ENCODE measurements at places on chromosomes 7 and 10.

GRCh38 chr10:86065711-86066251 lies 300.8 kb downstream of the GRID1 start:
- no peak for DNase-seq

DNA sequence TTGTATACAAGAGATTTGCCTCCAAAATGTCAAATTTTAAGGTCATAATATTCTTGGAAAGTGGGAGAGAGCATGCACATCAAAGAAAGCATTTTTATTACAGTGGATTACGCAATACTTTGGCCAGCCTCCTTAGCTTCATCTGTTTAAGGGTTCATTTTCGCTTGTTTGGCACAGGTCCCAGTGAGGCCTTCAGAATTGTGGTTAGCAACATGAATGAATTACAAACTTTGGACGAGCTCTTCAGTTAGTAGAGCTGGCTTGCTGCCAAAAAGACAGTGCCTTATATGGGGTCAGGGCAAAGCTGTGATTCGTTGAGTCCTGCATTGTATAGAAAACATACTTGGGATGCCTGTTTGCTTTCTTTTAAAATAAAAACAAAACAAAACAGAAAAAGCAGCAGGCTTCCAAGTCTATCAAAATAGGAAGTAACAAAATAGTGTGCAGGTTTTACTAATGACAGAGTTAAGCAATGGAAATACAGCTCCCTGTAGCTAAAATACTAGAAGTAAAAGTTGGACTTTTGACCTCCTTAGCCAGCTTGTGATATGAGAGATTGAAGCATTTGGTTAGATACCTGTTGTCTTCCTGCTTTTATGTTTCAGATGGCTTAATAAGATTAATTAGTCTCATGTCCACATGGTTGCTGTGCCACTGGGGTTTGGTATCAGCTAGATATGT lies 190.8 kb downstream of the MLLT10 start:
- DNase-seq: no peak

GRCh38 chr7:96287132-96287531 lies 34.8 kb downstream of the SLC25A13 start:
- no peak for DNase-seq

GRCh38 chr7:106022193-106022821 lies 59.2 kb downstream of the CDHR3 start:
- DNase-seq: peak; percentile 70

GRCh38 chr10:96130326-96130995 lies 364 bp downstream of the ZNF518A start:
- DNase-seq: no peak

GRCh38 chr10:50600286-50600685 lies 23.5 kb downstream of the SGMS1 start:
- DNase-seq: no peak

DNA sequence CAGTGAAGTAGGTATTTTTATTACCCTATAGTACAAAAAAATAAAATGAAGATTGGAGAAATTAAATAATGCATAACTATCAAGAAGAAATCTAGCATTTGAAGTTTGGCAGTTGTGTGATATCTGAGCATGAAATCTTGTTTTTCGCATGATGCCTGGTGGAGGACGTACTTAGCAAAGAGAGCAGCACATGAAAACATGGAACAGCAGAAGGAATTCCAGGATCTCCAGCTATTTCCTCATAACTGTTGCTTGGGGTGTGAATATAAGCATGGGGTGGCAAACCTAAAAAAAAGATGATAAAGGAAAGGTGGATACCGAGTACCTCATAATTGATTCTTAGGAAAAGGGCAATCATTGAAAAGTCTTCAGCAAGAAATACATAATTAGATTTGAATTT lies 174.3 kb upstream of the FAM3C start:
- DNase-seq: no peak

GRCh38 chr10:47363781-47364180 lies 15.6 kb downstream of the RBP3 start:
- DNase-seq: no peak

DNA sequence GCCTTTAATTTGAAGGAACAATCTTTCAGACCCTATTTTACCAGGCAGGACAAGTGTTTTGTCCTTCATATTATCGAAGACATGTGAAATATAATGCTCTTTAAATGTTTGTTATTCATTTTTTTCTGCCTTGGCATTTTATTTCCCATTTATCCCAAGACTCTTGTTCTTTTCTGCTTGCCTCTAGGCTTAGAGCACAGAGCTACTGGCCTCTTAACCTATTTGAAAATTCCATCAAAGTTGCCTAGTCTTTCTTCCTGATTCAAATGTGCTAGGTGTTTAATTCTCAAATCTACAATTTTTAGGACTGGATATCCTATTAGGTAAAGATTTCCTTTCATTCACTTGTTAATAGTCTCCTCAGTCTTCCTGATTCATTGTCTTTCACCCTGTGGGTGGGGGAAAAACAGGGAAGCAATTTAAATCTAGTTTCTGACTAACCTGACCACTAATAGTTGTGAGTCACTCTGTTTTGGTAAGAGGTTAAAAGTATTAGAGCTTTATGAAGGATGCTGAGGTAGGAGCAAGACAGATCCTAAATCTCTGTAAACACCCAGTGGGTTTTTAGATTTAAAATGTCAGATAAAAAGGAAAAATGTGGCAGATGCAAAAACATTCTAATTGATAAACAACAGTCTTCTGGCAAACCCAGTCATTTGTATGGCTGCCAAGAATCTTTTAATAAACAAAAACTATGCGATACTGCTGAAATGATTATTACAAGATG lies 1.5 kb downstream of the LIPK start:
- DNase-seq: no peak

GRCh38 chr10:100683545-100684300 lies 61.7 kb upstream of the PAX2 start:
- no peak for DNase-seq

DNA sequence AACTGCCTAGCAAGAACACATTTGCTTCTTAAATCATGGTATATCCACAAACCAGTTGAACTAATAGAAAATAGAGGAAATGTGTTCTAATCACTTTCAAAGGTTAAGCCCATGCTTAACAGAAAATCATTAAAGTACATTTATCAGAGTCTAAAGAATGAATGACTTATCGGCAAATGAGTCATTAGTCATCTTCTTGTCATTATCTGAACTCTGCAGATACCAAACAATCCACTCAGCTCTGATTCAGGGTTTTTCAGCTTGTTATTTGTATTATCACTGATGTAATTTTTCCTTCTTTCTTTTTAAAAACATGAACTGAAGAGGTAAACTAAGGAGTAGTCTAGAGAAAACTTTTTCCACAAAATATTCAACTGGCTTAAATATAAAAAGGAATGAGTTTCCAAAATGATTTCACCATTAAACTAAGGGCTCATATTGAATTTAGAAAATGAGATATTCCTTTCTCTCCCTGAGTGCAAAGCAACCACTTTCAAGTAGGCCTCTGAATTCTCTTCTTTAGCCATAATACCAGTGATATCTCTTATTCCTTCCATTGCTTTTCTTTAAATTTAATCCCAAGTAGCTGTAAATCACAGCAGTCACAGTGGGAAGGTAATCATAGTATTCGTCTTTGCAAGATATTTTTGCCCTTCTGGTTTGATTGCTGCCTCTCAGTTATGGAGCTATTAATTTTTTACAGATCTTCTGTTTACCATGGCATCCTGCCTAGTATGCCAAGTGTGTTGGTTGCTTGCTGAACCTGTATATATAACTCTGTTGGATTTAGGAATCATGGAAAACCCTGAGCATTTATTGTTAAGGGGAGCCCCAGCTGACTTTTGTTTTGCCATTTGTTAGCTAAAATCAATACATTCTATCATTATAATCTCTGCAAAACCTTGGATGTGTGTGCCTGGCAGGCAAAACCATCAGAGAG lies 125.1 kb downstream of the THSD7A start:
- DNase-seq: no peak

DNA sequence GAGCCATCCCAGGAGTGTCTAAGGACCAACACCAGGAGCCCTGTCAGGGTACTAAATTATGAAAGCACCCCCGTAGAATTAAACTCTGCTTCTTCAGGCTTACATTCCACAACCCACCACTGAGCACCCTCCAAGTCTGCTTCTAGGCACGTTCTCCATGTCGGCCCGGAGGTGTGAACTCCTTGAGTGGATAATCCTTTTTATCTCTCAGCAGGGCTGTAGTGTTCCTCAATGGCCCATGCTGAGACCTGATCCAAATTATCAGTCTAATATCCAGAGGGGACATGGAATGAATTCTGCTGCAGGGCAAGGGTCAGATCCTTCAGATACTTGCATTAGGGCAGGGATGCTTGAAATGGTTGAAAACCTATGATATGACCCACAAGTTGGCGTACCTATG lies 55.9 kb upstream of the TARP start:
- DNase-seq: no peak

DNA sequence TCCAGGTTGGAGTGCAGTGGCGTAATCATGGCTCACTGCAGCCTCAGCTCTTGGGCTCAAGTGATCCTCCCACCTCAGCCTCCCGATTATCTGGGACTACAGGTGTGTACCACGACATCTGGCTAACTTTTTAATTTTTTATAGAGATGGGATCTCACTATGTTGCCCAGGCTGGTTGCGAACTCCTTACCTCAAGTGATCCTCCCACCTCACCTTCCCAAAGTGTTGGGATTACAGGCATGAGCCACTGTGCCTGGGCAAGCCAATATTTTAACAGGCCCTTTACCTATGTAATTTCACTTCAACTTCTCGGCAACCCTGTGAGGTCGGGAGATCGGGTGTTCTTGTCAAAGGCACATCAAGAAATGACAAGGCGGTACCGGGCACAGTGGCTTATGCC lies 146.3 kb downstream of the CUX1 start:
- no peak for DNase-seq

DNA sequence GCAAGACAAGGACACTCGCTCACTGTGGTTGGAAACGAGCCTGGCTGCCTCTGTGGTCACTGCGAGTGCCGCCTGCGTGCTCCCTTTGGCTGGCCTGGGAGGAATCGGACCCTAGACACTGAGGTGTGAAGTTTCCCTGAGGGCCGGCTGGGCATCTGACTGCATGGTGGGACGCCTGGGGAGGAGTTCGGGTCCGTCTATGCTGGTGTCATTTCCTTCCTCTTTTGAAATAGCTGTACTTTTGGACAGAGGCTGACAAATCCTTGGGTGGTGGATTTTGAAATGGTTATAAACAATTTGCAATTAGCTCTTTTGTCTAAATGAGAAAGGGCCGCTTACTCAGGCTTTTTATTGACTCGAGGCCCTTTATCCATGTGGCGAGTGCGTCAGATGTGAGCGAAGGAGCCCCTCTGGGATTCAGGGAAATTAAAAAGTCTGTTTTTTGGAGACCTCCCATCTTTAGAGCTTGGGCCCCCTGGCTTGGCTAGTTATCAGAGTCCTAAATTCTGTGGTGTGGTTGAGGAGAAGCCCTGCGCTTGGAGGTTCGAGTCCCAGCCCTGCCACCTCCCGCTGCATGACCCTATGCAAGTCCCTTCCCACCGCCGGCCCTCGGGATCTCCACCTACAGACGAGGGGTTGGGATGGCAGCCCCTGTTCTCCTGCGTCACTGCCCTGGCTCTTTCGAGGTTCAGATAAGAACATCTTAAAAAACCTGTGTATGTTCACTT lies 147.1 kb downstream of the RGS10 start:
- no peak for DNase-seq

DNA sequence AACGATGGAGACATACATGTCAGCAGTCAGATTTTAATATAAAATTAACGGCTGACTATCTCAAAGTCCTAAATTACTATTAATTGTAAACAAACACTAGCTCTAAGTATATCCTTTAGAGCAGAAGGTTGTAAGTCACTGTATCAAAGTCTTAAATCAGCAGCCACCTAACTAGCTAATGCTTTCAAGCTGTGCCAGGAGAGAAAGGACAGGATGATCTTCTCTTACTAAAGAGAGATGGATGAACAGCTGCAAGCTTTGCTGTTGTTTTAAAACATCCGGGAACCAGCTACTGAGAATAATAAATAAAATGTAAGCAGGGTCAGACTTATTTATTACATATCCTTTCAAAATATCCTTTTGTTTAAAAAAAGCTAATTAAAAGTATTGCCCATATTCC lies 24.0 kb upstream of the ABLIM1 start:
- no peak for DNase-seq

- no peak for DNase-seq
Observed at GRCh38 chr7:55307123-55307916, 57.8 kb upstream of the LANCL2 start.

GRCh38 chr7:42952328-42952727 lies 20.2 kb downstream of the MRPL32 start:
- no peak for DNase-seq

DNA sequence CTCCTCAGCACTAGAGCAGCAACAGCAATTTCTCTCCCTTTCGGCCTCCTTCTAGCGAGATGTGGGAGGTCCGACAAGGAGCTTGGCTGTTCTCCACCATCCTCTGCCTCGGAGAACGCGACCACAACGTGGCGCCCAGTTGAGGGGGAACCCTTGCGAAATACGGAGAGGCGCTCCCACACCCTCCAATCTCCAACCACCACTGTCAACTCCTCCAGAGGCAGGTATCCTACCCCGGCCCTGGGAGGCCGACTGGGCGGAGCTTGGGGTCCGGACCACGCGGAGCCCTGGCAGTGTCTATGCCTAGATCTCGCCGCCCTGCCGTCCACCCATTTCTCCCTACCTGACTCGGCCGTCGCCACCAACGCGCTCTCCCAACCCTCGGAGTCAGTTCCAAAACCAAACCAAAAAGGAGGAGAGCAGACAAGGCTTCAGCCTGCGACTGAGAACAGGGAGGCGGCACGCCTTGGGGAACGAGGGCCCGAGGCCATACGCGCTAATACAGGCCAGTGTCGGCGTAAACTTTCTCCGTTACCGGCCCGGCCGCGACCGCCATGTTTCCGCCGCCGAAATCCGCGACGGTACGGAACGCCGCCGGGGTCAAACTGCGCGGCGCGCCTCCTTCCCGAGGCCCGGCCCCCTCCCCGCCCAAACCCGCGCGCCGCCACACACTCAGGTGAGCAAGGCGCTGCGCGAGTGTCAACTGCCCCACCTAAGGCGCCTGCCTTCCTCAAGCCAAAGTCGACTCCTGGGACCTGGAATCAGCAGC lies at the start of gene TMEM168:
TMEM168 (minus strand) TSS at position 577 of the 769 bp plus-strand sequence. CDS start 5,568 bp downstream, outside the sequence.
- peak; percentile 82 for DNase-seq

DNA sequence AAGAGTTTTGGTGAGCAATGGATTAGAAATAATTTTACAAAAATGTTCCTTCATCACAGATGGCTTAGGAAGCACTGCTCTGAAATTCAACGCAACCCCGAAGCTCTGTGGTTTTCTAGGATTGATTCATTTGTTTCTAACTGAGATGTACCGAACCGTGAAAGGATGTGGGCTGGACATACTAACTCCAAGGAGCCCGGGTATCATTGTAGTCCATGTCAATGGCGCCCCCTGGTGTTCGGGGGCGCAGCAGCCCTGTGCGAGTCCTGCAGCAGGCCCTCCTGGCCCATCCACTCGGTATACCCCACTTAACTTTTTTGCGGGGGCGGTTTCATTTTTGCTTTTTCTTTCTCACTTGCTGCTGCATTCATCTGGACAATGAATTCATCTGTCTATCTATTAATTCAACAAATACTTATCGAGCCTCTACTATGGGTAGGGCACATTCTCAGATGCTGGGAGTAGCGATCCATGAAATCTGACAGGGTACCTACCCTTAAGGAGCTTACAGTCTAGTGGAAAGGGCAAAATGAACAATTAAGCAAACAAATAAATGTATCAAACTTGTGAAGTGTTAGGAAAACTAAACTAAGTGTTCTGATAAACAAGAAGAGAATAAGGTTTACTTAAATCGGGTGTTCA lies 25.2 kb upstream of the ITPRID1 start:
- no peak for DNase-seq

Measured in central memory CD8-positive, alpha-beta T cell (primary cell).